ENCODE measurements at places on chromosomes 2 and 18.

DNA sequence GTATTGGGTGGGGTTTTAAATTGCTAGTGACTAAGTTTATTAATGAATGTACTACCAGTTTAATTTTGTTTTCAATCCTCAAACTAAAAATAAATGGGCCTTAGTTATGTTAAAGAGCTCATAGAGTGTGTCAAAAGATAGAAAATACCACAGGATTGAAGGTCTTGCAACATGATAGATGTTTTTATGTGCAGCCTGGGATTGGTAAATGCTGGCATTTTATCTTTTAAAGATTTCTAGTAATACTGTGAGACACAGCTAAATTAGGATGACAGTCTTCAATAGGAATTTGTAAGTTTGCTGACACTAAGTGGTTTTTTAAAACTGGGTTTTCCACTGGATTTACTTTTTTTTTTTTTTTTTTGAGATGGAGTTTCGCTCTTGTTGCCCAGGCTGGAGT is 122.3 kb downstream of the HAUS1 start:
- DNase-seq, result peak; percentile 12

DNA sequence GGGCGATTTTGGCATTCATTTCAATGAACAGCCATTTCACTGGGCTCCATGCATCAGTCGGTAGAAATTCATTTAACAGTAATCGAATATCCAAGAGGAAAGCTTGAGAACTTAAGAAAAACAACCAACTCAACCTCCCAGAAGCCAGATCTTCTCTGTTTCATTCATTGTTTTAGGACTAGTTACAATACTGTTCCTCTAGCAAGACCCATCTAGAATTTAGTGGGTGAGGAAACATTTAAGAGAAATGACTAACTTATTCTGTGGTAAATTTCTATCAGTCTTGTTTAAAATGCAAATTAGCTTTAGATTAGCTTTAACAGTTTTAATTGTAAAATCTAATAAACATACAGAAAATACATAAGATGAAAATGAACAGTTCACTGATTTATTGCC is 81.4 kb upstream of the SMAD7 start:
- no peak for DNase-seq

- DNase-seq, result no peak
Observed at GRCh38 chr2:70750320-70750719, 17.7 kb downstream of the ADD2 start.

GRCh38 chr2:65075176-65075575 is 19.0 kb downstream of the CEP68 start:
- no peak for DNase-seq

GRCh38 chr2:29394311-29394980 is 279.2 kb downstream of the CLIP4 start:
- no peak for DNase-seq

DNA sequence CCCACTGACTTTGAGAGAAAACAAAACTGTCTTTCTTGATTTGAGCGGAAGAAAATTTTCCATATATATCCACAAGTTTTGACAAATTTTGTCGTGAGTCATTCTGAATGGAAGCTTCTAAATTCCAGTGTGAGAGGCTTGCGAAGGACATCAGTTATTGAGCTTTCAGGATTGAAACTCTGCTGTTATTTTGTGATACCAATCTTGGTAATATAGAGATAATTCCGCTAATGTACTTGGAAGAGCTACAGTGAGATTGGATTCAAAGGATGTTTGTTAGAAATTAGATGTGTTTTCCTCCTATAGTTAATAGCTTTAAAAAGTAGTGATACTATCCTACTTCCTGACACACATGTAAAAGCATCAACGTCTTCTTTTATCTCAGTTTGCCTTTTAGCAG is 61.4 kb downstream of the RBM43 start:
- DNase-seq, result no peak

DNA sequence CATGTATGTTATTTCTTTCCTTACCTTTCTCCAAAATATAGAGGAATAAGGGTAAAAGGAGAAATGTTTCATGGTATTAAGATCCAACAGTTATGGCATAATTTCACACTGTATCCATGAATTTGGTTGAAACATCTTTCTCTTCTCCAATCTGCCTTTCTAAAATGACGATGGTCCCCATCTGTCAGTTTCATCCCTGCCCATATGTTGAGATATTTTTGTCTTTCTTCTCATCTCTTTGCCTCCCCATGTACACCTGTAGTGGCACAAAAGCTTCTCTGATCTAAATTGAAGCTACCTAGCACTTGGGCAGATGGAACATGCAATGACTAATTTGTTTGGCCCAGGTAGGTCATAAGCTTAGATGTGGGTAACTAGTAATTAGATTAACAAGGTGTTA is 90.7 kb upstream of the LRRTM1 start:
- no peak for DNase-seq

DNA sequence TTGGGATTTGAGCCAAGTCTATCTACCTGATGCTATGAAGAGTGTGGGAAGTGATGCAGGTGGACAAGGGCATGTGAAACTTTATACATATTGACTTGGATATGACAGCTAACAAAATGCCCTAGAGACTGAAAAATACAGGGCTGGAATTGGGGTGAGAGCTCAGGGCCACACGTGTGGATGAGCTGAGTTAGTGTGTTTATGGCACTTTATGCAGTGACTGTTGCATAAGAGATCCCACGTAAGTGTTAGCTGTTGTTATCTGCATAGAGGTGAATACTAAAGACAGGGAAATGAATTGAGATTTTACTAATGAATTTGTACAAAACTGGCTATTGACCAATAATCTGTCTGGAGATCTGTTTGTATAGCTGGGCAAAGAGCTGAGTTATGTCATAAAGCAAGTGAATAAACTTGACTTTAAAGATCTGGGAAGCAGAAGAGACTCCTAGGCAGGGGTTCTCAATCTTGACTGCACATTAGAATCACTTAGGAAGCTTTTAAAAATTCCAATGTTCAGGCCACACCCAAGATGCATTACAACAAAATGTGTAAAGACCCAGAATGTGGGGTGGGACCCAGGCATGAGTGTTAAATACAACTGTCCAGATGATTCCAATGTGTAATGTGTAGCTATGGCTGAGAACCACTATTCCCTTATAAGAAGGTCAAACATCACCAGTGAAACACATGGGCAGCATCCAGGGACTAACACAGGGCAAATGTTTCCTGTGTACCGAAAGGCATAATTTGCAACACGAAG is 74.2 kb upstream of the STK17B start:
- DNase-seq, result no peak

DNA sequence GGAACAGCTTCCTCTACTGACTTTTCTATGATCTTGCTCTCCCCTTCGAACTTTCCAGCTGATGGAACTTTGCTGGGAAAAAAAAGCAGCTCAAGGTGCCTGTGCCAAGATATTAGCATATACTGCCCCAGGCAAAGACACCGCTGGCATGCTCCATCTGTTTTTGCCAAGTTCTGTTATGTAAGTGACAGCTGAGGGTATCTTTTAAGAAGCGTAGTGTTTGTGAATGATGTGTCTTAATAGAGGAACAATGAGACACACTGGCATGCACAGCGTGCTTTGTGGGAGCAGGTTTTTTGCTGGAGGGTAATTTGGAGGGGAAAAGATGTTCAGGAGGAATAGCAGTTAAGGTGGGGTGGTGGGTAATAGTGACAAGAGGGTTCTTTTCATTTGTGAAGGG is 47.8 kb downstream of the SLC4A3 start:
- DNase-seq, result no peak

GRCh38 chr2:227127201-227127600 is 36.8 kb downstream of the COL4A4 start:
- no peak for DNase-seq

GRCh38 chr2:85388878-85389538 is 21.2 kb downstream of the CAPG start:
- peak; percentile 1 for DNase-seq

DNA sequence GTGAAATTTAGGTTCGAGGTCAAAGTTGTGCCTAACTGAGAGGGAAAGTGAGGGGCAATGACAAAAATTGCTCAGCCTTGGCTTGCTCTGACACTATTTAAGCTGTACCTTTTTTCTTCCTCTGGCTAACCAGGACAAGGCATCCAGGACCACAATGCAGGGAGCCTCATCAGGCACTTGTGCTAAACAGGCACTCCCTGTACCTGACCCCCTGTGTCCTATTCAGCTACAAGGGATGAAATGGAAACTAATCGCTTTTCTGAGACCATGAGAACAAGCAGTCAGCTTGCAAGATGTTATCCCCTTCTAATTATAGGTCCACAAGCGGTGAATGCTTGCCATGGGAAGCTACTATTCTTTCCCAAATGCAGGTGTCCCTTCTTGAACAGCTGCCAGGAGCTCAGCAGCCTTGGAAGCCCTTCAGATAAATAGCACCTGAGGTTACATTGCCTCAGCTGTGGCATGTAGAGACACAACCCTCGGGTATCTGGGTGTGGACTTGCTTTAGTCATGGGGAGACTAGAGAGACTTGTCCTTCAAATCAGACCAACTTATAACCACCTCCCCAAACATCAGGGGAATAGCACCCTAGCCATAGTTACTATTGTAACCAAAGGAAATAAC is 19.1 kb upstream of the ITGA6 start:
- DNase-seq, result no peak

DNA sequence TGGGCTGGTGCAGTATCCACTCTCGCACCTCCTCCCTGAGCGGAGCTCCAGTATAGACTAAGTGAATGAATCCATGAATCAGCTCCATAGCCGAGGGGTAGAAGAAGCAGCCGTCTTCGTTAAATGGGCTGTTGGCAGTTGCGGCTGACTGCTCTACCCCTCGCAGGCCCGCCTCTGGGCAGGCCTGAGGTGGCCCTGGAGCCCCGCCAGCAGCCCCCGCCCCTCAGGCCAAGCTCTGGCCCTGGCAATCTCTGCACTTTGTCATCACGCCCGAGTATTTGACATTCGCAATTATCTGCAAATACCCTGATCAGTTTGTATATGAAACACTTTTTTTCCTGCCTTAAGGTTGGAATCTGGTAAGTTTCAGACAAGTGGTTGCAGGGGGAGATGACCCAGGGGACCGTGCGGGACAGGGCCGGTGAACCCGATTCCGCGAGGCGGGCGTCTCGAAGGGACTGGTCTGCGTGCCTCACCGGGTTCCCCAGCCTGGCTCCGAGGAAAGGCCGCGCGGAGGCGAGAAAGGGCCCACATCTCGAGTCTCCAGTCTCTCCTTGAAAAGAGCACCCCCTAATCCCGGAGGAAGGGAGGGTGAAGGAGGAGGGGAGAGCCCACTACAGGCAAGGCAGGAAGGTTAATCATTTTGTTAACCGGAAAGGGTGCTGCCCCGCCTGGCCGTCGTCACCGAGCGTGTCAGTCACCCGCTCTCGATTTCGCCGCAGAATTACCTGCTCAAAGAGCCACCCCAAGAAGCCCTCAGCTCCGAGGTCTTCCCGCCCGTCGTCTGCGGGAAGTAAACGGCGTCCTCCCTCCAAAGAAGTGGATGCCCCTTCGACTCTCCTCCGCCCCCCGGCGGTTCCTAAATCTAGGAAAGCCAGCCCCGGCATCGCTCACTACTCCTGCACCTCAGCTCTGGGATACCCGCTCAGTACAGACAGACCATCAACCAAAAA is 11.1 kb upstream of the SATB2 start:
- DNase-seq, result no peak

GRCh38 chr2:146287281-146287680 is 1557.5 kb upstream of the ACVR2A start:
- DNase-seq, result no peak

DNA sequence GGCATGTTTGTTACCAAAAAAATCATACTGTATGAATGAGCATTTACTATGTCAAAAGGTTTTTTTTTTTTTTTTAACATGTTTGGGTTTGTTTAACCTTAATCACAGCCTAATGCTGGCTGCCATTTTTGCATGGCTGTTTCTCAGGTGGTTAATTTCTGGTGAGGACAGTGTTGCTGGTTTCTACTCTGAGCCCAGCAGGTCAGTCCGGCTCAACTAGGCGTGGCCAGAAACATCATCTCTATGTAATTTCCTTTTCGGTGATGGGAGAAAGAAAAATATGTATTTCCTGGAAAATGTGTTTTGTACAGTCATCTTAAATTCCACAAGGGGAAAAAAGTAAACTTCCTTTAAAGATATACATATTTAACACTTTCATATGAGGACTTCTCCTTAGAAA is 24.9 kb upstream of the BZW1 start:
- peak; percentile 18 for DNase-seq

DNA sequence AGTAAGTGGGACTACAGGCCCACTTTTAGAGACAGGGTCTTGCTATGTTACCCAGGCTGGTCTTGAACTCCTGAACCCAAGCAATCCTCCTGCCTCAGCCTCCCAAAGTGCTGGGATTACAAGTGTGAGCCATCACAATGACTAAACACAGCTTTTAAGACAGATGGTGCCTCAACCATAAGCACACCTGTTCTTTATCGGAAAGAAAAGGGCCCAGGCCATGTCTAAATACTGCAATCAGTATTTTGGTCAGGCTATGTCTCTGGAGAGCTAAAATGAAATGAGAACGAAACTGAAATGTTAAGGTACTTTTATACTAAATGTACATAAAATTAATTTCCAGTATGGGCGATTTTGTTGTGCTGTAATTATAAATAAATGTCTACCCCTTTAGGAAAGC is 69.5 kb upstream of the SPTBN1 start:
- no peak for DNase-seq

DNA sequence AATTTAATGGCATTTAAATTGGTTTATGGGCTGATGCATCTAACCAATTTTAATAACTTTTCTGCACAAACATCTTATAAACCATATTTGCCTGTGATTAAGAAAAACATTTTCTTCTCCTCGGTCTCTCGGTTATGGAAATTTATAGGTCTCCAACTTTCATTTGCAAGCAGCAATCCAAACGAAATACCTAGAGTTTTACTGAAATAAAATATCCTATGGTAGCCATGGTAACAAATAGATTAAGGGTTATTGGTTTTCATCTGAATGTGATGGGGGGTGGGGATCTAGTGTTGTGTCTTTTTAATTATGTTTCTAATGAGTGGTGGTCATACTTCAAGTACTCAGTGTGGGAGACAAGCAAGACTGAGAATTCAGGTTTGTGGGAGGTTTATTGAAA is 2.9 kb downstream of the KLHL29 start:
- no peak for DNase-seq

DNA sequence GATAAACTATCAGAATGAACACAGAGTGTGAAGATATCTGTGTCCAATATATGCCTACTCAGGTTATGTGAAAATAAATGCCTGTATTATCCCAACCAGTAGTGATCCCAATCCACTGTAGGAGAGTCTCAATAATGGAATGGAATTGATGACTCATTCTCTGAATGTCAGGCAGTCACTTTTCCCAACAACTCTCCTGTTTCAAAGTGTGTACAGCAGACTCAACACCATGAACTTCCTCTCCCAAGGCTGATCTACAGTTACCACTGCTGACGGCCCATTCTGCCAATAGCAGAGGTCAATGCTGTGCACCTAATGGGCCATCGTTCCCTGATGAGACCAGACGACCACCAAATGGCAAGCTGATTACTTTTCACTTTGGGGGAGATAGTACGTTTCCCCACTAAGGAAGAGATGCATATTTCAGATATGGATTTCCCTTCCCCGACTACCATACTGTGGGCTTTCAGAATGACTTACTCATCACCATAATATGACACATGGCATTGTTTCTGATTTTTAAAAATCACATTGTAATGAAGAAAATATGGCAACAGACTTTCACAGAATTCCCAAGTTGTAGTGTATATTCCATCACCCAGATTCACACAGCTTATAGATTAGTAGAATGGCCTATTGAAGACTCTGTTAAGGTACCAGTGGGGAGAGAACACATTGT is 601.7 kb upstream of the VRK2 start:
- DNase-seq, result no peak

- no peak for DNase-seq
Observed at GRCh38 chr2:21244161-21244560, 120.4 kb downstream of the TDRD15 start.

GRCh38 chr2:226934546-226935201 is 98.8 kb downstream of the RHBDD1 start:
- DNase-seq, result no peak

GRCh38 chr2:181753686-181754085 is 73.4 kb upstream of the NEUROD1 start:
- DNase-seq, result no peak

Measured in AG08396 (cell line).